Cardiac septum (tissue), 1 donor: ENCODE measurements at places on chromosomes 5 and 9. TPM values are rescaled to one million over a fixed set of nuclear protein-coding genes. Genes with fewer than 3 reads are reported as not detected.

ANKRD33B gene
- total RNA-seq, result 15.2 TPM

C5orf46 gene
- 13.0 TPM for total RNA-seq

RASGEF1C gene
- 0.40 TPM for total RNA-seq

PTAR1 gene
- 27.3 TPM for total RNA-seq

LRRC70 gene
- 2.2 TPM for total RNA-seq

SPINK4 gene
- not detected for total RNA-seq

PCSK5 gene
- 6.2 TPM for total RNA-seq

MEIKIN gene
- total RNA-seq, result not detected

ECSCR gene
- total RNA-seq, result 20.1 TPM

MELK gene
- total RNA-seq, result 0.13 TPM

SLIT3 gene
- 16.6 TPM for total RNA-seq

TMEM171 gene
- not detected for total RNA-seq

ATP6V1G1 gene
- 64.6 TPM for total RNA-seq

SMIM15 gene
- total RNA-seq, result 20.0 TPM

KIF24 gene
- 0.89 TPM for total RNA-seq

HSPA9 gene
- total RNA-seq, result 274 TPM

LHFPL2 gene
- total RNA-seq, result 7.9 TPM

PRLR gene
- 0.30 TPM for total RNA-seq

LRRC19 gene
- total RNA-seq, result not detected

DAP gene
- 56.2 TPM for total RNA-seq

SHOC1 gene
- not detected for total RNA-seq

PRDM9 gene
- not detected for total RNA-seq

SELENOP gene
- 149 TPM for total RNA-seq

SLC22A4 gene
- 2.2 TPM for total RNA-seq

FABP6 gene
- not detected for total RNA-seq

OR2K2 gene
- total RNA-seq, result not detected

SPAAR gene
- 4.0 TPM for total RNA-seq

GRM6 gene
- not detected for total RNA-seq

SMIM32 gene
- not detected for total RNA-seq

PCDHA6 gene
- total RNA-seq, result 0.11 TPM

LECT2 gene
- total RNA-seq, result not detected

NOTCH1 gene
- 29.7 TPM for total RNA-seq

ZNG1A gene
- total RNA-seq, result 15.5 TPM

CKS2 gene
- total RNA-seq, result 3.2 TPM

SAPCD2 gene
- 0.11 TPM for total RNA-seq

DRD1 gene
- 0.05 TPM for total RNA-seq

TMEM8B gene
- 22.0 TPM for total RNA-seq

GFI1B gene
- total RNA-seq, result not detected

GLRX gene
- total RNA-seq, result 119 TPM

PCDHB8 gene
- 2.3 TPM for total RNA-seq

ZNF883 gene
- 2.4 TPM for total RNA-seq

SOX30 gene
- total RNA-seq, result 0.13 TPM

ORM2 gene
- total RNA-seq, result 0.32 TPM

PLAC8L1 gene
- total RNA-seq, result not detected

CYLC2 gene
- total RNA-seq, result not detected

TMC1 gene
- 0.27 TPM for total RNA-seq

NDUFS4 gene
- 117 TPM for total RNA-seq

FYB1 gene
- total RNA-seq, result 4.5 TPM

ANXA1 gene
- total RNA-seq, result 42.7 TPM

RASGRF2 gene
- total RNA-seq, result 8.2 TPM

CYFIP2 gene
- 23.1 TPM for total RNA-seq

RNF183 gene
- not detected for total RNA-seq

FAM169A gene
- 6.5 TPM for total RNA-seq

COL23A1 gene
- 16.5 TPM for total RNA-seq

GM2A gene
- total RNA-seq, result 29.4 TPM

ARHGEF37 gene
- 15.8 TPM for total RNA-seq

PCDHA9 gene
- 0.03 TPM for total RNA-seq

C9orf152 gene
- total RNA-seq, result not detected

SNCB gene
- 0.43 TPM for total RNA-seq

FREM1 gene
- total RNA-seq, result 2.4 TPM
